Activated T-helper 1 cell treated with anti-CD3 and anti-CD28 coated beads, Interleukin-2, amount 50 U/mL, for 16 hours (primary cell): ENCODE measurements at places on chromosomes 7 and 10.

DNA sequence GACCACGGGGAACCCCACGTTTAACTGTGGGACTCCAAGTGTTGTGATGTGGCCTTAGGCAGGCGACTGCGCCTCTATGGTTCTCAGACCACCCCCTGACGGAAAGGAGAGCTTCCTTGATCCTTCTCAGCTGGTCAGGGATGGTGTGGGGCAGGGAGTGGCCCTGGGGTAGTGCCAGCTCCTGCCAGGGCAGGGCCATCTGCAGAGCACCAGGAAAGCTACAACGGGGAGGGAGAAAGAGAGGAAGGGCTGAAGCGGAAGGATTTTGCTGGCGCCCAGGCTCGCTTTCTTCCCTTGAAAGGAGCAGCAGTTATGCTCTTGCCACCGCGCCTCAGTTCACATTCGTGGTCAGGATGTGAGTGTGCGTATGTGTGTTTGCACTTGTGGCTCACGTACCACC lies 74.9 kb upstream of the PCBD1 start:
- DNase-seq: no peak

DNA sequence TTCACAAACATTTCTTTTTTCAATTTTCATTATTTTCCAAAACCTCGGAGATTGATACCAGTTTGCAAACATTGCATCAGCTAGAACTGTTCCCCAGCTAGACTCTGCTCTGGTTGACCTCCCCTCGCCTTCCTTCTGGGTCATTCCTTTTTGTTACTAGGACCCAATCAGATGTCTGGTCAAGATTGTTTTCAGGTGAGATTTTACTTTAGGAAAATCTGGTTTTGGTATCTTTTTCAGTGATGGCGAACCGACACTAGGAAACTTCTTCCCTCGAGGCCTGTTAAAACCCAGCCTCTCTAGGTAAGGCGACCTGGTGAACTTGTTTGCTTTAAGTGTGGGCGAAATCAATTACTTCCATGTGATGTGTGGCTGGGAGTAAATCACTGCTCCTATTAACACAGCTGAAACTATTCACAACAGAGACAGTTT lies 8.4 kb downstream of the PROSER2 start:
- DNase-seq: no peak

DNA sequence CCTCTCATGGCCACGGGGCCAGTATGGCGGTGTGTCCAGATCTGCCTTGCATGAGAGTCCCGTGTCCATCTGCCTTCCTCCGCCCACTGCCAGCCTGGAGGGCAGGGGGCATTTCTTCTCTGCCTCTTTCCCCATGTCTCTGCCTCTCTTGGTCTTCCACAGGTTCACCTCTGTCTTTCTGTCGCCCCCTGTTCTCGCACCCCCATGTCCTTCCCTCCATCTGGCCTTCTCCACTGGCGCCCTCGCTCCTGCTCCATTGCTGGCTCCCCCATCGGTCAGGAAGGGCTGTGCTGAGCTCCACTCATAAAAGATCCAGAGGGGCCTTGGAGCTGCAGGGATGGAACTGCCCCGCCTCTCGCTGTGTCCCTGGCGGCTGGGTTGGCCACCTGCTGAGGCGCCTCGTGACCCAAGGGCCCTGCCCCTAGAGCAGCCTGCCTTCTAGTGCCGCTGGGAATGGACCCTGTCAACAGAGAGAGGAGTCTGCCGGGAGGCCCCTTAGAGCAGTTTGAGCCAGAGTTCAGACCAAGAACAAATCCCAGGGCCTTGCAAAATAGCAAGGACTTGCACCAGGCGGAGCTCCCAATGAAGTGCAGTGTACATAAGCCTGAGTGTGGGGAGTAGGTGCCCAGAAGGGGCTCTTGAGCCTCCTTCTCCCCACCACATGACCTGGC lies 42.0 kb downstream of the GOLGA7B start:
- no peak for DNase-seq

- DNase-seq: no peak
Observed at GRCh38 chr7:69276011-69276729, 322.1 kb upstream of the AUTS2 start.

GRCh38 chr7:139924461-139924860 lies 95.4 kb downstream of the TBXAS1 start:
- no peak for DNase-seq

GRCh38 chr7:108104324-108104723 lies 25.8 kb downstream of the LAMB4 start:
- DNase-seq: no peak

GRCh38 chr10:77546042-77546441 lies 91.6 kb downstream of the KCNMA1 start:
- DNase-seq: no peak

GRCh38 chr7:137850571-137850970 lies 3.8 kb upstream of the DGKI start:
- no peak for DNase-seq

- DNase-seq: no peak
Observed at GRCh38 chr7:106064771-106065574, 47.1 kb downstream of the SYPL1 start.

DNA sequence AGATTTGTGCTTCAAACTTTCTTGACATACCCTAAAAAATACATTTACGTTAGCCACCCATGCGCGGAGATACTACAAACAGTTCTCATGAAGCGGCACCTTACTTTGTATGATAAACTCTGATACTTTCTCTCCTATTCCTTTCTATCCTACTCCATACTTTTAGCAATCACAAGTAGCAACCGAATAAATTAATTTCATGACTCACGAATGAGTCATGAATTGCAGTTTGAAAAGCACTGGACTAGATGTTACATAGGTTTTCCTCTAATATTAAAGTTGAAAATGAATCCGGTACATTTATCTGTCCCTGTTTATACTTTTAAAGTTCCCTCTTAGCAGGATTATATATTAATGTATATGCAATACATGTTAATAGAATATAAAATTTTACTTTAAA lies 67.6 kb downstream of the CUBN start:
- DNase-seq: no peak
